ENCODE measurements at places on chromosomes 1 and 21.

GRCh38 chr1:25037174-25038074 lies 107.3 kb upstream of the RUNX3 start:
- DNase-seq: no peak

DNA sequence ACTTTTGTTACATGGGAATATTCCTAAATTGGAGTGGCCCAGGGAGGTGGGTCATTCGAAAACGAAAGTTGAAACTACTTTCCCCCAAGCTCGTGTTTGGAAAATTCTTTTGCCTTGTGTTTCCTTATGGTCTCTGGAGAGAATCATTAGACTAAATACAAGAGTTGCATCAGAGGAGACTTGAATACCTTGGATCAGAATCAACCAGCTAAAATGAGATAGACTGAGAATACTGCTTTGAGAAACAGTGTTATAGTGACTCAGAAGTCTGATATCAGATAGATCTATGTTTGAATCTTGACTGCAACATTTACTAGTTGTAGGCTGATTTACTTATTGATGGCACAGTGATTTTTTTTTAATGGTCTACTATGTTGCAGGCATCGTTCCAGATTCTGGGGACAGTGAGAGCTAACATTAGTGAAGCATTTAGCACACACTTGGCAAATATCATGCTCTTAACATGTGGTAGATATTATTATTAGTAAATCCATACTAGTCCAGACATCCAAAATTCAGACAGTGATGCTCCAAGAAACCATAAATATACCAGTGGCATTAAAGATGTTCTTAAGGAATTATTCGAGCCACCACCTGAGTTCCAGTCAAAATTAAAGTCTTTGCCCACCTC lies 12.9 kb upstream of the ACTN2 start:
- no peak for DNase-seq

- no peak for DNase-seq
Measured at GRCh38 chr1:160759740-160760139, 20.7 kb downstream of the SLAMF7 start.

DNA sequence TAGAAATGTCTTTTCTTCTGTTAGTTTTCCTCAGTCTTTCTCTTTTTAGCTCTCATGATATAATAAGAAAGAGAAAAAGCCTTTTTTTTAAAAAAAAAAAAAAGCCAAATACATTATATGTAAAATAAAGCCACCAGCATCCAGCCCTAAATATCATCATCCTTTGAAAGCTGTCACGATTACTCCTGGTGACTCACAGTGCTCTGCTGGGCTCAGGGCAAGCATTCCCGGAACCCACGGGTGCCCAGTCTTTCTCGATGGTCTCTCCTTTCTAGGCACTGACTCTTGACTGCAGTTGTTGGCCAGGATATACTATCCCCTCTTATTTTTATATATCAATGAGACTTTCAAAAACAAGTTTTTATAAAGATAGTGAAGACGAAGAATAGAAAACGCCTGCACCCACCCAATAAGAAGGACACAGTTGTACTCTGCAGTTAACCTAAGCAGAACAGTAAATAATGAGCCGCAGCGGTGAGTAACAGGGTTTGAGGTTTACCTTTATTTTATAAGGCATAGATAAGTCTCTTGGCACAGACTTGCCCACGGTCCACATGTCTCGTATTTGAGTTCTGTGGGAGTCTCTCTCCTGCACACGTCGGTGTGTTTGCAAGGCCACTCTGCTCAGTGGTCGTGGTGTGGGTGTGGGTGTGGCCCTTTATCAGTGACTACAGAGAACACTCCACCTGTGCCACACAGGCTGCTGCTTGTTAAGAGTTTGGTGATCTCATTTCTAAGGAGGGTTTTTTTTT lies 15.7 kb upstream of the MX2 start:
- DNase-seq: no peak

- DNase-seq: no peak
Measured at GRCh38 chr1:229035054-229035747, 235.7 kb upstream of the RAB4A start.

DNA sequence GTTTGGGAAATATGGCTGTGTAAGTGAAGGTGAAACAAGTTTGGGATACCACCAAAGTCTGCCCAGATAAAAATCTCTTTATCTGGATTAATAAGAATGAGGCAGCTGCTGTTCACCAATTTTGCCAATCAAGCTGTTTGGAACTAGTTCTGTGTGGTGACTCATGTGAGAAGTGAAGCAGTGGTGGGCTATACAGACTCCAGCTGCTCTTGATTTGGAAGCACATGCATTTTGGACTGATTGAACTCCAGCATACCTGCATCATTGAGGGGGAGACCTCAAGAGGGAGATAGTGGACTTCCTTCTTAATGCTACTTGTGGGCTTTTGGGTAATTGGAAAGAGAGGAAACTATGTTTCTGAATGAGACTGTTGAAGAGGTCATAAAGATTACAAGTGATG lies 99.2 kb upstream of the B3GALT2 start:
- DNase-seq: no peak

- peak; percentile 31 for DNase-seq
Measured at GRCh38 chr21:38712071-38712470, 93.7 kb upstream of the ETS2 start.

GRCh38 chr1:206896261-206896660 lies 982 bp upstream of the IL24 start:
- no peak for DNase-seq

GRCh38 chr1:220119043-220119512 lies 25.1 kb downstream of the IARS2 start:
- DNase-seq: no peak

GRCh38 chr1:205994346-205994745 lies 8.8 kb downstream of the RAB7B start:
- no peak for DNase-seq

DNA sequence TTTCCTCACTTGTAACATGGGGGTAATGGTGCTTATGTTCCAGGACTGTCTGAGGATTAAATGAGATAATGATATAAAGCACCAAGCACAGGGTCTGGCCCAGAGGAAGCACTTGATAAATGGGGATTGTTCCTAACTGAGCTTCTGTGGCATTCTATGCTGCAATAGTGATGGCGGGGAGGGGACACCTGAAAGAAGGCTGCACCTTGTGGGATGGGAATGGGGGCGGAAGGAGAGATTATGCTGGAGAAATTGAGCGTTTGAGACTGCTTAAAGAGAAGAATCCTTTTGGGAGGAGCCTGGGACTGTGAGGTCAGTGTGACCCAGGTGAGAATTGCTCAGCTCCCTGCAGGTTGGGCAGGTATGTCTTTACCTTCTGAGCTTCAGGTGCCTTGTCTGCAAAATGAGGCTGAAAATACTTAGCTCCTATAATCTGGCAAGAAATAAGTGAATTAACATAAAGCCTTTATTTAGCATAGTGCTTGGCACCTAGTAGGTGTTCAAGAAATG lies 55.9 kb upstream of the CTPS1 start:
- DNase-seq: no peak

GRCh38 chr1:117271129-117271528 lies 60.4 kb upstream of the VTCN1 start:
- DNase-seq: no peak

DNA sequence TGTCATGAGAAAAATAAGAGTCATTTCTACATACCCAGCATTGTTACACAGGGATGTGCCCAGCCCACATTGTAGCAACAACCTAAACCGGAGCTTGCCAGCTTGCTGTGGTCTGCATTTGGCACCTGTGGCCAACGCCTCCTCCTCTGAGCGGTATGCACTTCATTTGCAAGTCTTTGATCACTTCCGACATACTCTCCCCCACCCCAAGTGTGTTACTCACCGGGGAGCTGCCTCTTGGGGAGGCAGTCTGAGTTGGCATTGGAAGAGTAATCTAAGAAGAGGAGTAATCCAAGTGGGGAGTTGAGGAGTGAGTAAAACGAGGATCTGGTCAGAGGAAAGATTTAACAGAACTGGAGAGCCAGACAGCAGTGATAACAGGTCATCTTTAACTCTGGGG lies 3.8 kb downstream of the BCL9 start:
- no peak for DNase-seq

GRCh38 chr1:203046984-203047630 lies 20.8 kb downstream of the PPFIA4 start:
- no peak for DNase-seq

GRCh38 chr1:164753521-164754077 lies 194.6 kb downstream of the PBX1 start:
- DNase-seq: no peak

DNA sequence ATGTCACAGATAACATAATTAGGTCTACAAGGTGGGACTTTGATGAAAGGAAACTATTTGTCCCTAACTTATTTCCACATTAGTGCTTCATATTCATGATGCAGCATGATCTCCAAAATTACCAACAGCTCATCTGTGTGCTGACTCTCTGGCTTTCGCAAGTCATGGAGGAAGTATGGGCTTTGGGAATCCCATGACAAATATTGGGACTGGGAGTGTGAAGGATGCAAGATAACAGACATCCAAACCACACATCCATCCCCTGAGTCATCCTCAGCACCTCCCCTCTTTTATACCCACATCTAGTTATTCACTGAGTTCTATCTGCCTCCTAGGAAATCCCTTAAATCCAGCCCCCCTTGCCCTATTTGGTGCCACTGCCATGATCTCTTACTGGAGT lies 102.8 kb upstream of the COL24A1 start:
- DNase-seq: no peak

DNA sequence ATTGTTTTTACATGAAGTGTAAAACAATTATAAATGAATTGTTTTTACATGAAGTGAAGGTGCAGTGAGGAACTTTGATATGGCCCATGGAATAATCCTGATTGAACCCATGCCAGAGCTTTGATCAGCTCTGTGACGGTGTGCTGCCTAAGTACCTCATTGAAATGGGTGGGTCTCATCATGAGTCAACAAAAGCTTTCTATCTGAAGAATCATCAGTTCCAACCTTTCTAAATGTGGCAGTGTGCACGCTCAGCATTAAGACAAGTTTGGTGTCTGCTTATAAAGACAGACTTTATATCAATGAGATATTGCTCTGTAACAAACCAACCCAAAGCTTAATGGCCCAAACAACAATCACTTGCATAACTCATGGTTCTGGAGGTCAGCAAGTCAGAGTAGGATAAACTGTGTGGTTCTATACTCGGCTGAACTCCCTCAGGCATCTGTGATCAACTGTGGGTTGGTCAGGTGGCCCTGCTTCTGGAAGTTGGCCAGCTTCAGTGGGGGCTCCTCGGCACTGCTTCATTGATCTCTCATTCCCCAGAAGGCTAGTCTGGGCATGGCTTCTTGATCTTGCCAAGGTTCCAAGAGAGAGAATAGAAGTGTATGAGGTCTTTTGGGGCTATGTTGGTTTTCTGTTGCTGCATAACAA lies 258.0 kb downstream of the LTN1 start:
- no peak for DNase-seq

GRCh38 chr1:160168609-160169369 lies 17.4 kb downstream of the ATP1A4 start:
- DNase-seq: no peak
